HuH-7 (cell line): ENCODE measurements at places on chromosomes 1 and 21.

DNA sequence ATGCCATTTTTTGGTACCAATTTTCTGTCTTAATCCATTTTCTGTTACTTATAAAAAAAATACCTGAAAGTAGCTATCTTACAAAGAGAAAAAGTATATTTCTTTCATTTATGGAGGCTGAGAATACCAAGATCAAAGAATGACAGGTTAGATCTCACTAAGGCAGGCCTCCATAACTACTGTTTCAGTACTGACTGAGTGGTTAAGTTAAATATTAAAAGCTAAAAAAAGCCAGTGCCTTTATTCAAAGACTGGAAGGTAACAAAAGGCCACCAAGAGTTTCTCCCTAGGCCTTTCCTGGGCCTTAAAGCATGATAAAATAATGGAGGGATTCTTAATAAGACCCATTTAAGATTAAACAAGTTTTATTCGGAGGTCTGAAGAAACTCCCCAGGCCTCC lies 687.7 kb upstream of the ADGRL4 start:
- no peak for DNase-seq

DNA sequence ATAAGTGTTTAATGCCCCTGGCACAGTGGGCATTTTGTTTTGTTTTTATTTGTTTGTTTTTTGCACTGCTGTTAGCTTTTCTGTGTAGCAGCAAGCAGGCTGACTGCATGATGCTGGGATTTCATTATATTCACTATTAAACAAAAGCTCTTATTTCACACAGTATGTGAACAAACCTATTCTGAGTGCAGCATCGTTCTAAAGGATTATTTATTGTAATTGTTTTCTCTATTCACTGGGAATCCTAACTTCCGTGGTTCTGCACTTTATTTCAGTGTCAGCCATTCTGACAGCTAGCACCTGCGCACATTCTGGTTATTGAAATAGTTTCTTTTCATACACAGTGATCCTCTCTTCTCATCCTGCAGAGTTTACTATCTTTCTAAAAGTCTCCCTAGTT lies 595.0 kb downstream of the NEGR1 start:
- DNase-seq: no peak

DNA sequence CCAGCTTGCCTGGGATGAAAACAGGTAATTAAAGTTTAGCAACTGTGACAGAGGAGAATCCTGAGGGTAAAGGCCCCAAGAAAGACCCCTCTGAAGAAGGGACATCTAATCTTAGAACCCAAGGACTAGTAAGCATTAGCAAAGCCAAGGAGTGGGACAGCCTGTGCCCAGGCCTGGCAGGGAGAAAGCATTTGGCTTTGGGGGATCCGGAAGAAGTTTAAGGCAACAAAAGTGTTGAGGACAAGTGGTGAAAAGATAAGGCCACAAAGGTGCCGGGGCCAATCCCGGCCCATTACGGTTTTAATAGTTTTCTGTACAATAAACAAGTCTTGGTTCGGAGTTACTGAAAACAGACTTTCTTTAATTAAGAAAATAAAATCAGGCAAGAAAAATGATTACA lies 275.5 kb downstream of the TM2D1 start:
- DNase-seq: no peak

DNA sequence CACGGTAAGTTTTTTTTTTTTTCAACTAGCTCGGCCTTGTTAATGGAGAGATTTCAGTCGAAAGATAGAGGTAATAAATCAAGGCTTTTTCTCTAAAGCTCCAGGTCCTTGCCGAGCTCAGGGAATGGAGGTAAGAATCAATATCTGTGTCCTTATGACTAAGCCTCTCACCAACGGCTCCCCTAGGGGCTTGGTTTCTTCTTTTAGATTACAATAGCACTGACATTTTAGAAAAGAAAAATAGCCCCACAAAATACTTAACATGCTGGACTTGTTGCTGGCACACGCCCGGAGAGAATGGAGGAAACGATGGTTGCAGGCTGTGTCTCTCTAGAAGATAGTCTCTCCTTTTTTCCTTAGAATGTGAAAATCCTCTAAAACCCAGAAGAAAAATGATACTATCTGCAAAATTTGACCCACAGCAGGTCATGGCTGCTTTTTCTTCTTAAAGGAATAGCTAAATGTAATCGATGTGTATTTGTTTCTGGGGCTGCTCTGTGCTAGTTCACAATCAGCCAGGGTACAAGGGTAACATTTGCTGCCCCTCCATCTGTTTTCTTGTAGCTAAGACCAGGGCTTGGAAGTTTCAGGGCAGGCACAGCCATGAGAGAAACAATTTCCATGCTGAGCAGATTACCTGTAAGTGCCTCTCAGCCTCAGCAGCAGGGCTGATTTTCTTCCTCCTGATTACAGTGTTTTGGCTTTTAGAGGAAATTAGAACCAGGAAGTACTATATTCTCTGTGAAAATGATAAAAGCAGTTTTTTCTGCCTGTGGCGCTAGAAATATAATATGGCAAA lies 86.2 kb upstream of the GNG12 start:
- DNase-seq: no peak

DNA sequence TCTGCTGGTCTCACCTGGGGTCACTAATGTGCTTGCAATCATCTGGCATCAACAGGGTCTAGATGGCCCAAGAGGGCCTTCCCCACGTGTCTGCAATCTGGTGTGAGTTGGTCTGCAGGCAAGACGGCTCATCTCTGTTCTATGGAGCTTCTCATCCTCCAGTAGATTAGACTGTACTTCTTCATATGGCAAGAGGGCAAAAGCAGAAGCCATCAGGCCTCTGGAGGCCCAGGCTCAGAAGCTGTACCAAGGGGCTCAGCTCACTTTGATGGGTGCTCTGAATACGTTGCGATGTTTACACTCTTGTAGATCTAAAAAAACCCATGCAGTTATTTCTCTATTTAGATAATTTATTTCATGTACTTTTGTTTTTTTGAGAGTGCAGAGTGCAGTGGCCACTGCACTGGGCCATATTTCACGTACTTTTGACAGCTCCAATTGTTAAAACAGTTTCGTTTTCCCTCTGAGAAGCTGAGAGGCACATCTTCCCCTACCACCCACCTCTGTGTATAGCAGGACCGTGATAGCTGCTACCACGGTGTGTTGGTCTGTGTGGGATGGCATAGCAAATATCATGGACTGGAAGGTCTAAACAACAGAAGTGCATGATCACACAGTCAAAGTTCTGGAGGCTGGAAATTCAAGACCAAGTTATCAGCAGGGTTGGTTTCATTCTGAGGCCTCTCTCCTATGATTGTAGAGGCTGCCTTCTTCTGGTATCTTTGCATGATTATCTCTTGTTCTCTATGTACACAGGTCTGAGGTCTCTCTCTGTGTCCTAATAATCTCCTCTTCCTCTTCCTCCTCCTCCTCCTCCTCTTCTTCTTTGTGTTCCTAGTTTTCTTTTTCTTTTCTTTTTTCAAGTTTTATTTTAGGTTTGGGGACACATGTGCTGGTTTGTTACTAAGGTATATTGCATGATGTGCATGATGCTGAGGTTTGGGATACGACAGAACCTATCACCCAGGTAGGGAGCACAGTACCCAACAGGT lies 17.0 kb downstream of the CITED4 start:
- DNase-seq: no peak

DNA sequence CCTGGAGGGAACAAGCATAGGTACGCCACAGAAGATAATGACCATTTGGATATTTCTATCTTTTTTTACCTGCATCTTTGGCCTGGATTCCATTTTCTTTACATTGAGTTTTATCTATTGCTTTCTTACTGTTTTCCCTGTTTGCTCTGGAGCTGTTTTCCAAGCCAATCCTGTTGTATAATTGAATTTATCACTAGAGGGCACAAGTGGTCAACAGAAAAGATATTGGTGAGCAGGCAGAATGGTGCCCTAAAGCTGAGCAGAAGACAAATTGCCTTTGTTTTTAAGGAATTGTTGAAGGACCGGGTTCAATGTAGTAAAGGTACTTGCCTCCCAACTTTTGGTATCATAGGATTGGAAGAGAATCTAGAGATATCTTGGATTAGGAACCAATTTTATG lies 152.8 kb downstream of the PPP1R12B start:
- DNase-seq: peak; percentile 8

DNA sequence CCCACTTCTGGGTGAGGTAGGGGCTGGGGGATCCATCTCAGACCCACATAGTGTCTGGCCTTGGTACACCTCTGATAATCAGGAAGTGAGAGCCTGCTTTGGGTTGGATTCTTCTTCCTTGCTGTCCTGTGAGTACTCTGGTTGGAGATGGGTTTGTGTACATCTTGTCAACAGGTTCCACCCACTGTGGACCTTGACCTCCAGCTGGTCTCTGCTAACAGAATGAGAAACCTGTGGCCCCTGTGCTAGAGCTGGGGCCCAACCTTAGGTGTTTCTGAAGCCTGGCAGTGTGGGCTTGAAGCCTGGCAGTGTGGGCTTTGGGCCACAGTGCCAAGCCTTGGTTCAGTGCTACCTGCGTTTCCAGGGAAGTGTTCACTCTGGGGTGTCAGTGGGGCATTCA lies 2.6 kb downstream of the ZBTB48 start:
- peak; percentile 92 for DNase-seq

- no peak for DNase-seq
Measured at GRCh38 chr1:245485996-245486395, 331.2 kb downstream of the KIF26B start.

GRCh38 chr1:25858494-25858893 lies 763 bp downstream of the AUNIP start:
- no peak for DNase-seq

GRCh38 chr1:4404854-4405590 lies 249.4 kb upstream of the AJAP1 start:
- DNase-seq: no peak

- no peak for DNase-seq
Measured at GRCh38 chr1:153540394-153541361, at the start of gene S100A5. S100A5 (minus strand) TSS chr1:153540934; CDS start chr1:153540191, 743 bp downstream.

DNA sequence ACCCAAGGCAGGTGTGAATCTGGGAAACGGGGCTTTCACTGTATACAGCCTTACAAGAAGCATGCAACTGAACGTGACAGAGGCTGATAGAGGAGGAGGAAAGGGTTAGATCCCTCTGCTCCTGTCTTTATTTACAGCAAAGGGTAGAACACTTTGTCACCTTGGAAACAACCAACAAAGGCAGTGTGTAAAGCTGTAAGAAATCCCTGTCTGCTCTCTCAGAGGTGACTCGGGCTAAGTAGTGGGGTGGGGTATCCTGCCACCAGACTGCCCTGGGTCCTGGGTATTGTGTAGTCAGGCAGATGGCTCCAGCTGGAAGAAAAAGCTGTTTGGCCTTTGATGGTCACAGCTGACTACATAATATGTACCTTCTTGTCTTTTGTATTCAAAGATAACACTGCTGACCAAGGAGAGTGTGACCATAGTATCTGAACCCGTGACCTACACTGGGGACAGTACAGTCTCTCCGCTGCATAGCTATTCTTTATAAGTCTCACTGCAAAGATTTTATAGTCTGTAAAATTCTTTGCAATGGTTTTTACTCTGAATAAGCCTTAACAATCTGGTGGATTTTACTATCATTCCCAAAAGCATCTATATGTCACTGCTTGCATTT lies 22.1 kb upstream of the POU2F1 start:
- no peak for DNase-seq

DNA sequence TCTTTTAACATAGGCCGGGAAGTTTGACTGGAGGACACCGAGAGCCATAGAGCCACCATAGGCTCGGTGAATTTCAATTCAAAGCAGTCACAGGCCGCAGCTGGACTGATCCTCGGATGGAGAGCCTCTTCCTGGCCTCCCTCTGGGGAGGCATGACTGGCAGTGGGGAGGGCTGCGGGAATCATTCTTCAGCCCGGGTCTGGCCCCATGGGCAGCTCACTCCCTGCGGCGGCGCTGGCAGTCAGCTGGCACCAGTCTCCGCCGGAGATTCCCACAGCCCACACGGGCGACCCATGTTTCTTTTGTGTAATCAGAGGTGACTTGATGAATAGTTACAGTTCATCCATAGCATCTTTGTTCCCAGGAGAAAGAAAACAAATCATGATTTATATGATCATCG lies 10.6 kb downstream of the ESPN start:
- no peak for DNase-seq

- no peak for DNase-seq
Measured at GRCh38 chr1:67194209-67194863, 28.1 kb downstream of the IL23R start.

DNA sequence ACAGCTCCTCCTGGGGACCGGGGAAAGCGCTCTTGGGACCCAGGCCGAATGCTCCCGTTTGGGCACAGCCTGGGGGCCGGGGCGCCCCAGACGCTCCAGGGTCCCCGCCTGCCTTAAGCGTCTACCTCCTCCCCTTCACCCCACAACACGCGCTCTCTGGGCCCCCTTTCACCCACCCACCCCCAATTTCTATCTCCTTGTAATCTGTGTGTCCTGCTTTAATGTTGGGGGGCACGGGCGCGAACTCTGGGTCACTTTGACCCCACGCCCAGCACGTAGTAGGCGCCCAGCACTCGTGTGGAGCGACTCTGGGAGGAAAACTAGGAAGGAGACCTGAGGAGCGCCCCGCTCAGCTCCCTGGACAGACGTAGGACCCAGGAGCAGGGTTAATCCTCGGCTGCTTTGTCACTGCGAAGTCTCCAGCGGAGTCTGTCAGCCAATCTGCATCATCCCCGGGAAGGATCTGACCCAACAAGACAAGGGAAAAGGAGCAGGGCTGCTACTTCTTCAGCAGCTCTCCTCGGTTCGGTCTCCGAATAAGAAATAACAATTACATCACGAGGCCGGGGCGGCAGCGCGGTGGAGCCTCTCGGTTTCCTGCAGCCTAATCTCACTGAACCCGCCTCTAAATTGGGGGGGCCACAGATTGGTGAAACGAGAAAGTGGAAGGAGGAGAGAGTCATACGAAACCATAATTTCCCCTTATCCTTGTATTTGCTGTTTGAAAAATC lies 757 bp upstream of the NRIP1 start:
- peak; percentile 49 for DNase-seq

DNA sequence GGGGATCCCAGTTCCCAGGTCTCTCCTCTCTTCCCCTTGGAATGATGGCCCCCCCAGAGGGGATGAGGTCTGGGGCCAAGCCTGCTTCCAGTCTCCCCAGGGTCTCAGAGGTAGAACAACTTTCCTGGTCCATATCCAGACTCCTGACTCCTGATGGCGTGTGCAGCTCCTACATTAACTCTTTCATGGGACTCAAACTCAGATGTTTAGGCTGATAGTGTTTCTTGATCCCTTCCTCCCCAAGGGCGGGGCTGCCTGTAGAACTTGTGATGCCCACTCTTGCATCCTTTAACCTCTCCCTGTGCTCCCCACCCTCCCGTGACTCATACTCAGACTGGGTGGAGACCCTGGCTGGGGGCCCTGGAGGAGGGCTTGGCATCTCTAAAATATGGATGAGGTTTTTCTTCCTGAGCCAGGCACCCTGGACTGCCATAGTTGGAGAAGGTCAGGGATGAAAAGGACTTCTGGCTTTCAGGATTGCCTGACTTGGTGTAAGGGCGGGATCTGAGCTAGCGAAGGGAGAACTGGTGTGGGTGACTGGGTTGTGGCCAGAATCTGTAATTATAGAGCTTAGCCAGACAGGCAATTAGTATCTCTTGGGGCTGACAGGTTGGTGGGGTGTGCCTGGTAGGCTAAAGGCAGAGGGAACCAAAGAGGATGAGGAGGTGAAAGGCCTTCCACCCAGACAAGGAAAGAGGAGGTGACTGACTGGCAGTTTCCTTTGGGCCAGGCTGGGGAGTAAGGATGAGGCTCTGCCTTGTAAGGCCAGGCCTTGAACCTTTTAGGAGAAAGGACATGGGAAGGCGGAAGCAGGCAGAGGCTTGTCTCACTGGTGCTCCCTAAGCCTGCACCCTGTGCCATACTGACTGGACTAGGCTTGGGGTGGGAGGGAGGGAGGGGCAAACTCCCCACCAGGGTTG lies 1.5 kb downstream of the ATP8B2 start:
- DNase-seq: no peak

GRCh38 chr1:32899586-32900296 lies 1.4 kb downstream of the TMEM54 start:
- peak; percentile 10 for DNase-seq
